ENCODE measurements at places on chromosomes 4 and X.

- DNase-seq: peak; percentile 51
These were observed 167.6 kb downstream of the ARHGAP10 start for GRCh38 chr4:147899512-147899911.

GRCh38 chrX:119669424-119670037 lies 23.4 kb downstream of the SEPTIN6 start:
- DNase-seq: no peak

- no peak for DNase-seq
These were observed 81.8 kb upstream of the TRPC5 start for GRCh38 chrX:112164420-112164819.

DNA sequence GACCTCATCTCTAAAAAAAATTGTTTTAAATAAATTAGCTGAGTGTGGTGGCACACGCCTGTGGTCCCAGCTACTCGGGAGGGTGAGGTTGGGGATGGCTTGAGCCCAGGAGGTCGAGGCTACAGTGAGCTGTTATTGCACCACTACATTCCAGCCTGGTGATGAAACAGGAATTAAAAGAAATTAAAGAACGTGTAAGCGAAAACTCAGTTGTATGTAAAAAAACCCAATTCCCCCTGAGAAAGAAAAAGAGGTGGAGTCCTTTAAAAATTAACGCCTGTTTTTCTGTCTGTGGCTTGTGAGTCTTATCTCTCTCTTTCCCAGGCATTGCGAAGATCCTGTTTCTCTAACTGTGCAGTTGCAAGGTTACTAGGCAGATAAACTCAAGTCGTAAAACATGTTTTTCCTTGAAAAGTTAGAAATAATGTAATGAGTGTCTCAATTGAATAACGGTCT lies 22.1 kb downstream of the EPGN start:
- DNase-seq: no peak

- no peak for DNase-seq
These were observed 6.9 kb downstream of the CTBP1 start for GRCh38 chr4:1241936-1242505.

DNA sequence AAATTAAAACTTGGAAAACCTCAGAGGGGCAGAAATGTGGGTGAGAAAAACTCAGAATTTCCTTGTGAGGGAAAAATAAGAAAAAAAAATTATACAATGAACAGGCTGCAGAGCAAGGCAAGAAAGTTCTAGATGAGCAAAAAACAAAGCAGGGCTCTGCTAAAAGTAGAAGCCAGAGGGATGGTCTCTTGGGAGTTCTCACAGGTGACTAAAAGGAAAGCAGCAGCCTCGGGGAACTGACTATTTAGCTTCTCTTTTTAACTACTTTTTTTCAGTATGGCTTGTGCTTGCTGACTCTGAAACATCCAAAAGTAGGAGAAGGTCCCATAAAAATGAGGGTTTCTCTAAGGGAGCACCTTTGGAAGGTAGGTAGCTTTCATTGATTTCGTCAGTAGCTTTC lies 36.4 kb downstream of the PCDH19 start:
- DNase-seq: no peak

- DNase-seq: peak; percentile 11
These were observed 568 bp downstream of the NIPAL1 start for GRCh38 chr4:48017108-48017571.

GRCh38 chr4:113744667-113745240 lies 16.8 kb downstream of the CAMK2D start:
- no peak for DNase-seq

DNA sequence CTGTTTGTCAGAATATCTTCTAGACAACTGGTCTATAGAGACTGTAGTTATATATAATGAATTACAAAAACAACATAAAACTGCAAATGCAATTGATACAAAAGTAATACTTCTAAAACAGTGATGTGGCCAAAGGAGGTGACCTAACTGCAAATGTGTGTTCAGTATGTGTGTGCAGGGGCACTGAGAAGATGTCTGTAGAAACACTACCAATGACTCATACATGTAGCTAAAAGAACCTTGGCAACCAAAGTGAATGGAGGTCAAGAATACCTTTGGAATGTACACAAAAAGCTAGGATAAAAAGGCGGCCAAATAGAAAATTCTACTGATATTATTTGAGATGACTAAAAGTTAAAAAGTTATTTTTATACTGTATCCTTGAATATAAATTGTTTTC lies 261.8 kb downstream of the CAMK2D start:
- DNase-seq: peak; percentile 61

DNA sequence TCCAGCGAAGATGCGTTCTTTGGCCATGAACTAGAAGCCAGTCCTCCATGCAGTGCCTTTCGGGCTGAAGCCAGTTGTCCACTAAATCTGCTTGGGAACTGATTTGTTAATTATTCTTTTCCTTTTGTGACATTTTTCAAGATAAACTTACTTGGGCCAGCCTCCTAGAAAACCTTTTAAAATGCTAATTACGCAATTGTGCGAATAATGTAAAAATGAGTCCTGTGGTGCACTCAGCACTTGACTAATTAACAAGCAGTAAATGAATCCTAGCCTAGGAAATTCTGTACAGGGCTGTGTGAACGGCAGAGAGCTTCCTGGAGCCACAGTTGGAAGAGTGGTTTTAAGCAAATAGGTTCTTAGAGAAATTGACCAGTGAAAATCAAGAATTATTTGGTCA lies 149.9 kb upstream of the SCML1 start:
- DNase-seq: no peak

DNA sequence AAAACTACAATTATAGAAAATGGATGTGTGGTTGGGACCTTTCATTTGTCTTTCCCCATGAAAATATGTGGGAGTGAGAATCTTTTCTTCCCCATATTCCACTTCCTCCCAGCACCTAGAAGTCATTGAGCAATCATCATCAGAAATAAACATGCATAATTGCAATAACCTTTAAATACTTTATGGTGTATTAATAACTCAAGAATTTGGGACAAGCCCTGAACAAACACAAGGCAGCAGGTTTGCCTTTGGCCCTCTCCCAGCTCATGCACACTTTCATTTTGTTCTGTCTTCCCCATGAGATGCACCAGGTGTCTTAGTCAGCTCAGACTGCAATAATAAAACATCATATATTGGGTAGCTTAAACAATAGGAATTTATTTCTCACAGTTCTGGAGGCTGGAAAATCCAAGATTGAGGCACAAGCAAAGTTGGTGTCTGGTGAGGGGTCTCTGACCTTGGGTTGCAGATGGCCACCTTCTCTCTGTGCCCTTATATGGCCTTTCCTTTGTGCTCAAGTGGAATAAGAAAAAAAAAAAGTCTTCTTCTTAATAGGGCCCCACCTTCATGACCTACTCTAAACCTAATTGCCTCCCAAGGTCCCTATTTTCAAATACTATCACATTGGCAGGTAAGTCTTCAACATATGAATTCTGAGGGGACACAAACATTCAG lies 34.7 kb upstream of the TMEM184C start:
- DNase-seq: no peak

DNA sequence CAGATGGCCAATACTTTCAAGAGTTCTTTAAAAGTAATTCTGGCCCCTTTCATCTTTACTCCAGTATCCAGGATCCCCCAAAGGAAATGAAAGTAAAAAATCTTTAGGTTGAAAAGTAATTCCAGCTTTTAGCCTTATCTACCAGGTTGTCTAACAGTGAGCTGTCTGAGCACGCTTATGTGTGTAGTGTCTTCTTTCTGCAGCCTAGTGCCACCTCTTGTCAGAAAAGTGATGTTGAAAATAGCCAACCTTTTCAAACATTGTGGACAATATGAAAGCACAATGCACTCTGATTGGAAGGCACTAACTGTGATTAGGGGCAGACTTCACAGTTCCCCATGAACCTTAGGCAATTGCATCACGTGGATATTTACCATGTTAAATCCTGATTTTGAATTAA lies 92.1 kb downstream of the RELL1 start:
- DNase-seq: no peak

DNA sequence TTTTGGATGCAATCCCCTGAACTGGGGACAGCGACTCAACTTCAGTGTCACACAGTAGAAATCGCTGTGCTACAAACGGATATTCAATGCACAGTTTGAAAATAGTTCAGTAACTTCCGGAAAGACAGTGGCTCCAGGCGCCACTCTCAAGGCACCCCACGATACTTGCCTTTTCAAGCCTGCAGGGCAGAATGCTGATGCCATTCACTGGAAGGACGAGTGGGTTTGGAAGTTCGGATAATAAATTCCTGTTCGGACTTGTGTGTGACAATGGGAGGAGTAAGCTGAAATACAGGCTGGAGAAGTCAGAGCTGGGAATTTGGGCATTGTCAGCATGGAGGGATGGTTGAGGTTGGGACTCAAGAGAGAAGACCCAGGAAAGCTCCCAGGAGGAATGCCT lies 64.3 kb upstream of the HELT start:
- DNase-seq: no peak

GRCh38 chrX:86148024-86148511 lies at the start of gene DACH2:
Gene DACH2, plus strand, starts transcription at chrX:86148451.
- peak; percentile 35 for DNase-seq

DNA sequence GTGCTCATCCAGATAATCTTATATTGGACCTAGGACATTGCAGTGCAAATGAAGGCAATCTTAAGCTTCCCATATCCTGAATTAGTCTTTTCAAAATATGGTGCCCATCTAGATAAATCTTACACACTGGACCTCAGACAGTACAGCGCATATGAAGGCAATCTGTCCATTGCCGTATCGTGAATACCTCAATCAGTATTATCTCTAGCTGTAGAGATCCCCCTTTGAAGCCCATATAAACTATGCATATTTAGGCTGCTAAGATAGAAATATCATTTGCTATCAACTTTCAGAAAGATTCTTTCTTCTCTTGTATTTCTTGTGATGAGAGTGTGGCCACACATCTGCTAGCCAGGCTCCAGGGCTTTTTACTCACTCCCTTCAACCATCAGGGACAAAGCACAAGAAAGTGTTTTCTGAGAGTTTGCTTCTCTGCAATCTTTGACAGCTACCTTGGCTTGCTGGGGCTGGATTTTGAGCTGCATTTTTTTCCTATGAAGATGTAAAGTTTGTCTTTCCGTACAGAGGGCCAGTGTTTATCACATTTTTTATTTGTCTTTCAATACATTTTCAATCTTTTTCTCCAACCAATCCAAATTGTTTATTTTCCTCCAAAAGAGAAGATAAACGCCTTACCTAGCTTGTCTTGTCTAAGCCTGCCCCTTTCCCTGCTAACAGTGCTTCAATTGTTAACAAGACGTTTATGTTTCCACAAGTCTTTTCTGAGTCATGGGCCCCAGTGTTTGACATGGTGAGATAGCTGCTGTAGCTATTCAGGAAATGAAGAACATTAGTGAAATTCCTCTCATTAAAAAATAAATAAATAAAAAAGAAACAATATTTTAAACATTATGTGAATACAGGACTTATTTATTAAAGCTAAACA lies 57.6 kb upstream of the FAT1 start:
- DNase-seq: no peak

DNA sequence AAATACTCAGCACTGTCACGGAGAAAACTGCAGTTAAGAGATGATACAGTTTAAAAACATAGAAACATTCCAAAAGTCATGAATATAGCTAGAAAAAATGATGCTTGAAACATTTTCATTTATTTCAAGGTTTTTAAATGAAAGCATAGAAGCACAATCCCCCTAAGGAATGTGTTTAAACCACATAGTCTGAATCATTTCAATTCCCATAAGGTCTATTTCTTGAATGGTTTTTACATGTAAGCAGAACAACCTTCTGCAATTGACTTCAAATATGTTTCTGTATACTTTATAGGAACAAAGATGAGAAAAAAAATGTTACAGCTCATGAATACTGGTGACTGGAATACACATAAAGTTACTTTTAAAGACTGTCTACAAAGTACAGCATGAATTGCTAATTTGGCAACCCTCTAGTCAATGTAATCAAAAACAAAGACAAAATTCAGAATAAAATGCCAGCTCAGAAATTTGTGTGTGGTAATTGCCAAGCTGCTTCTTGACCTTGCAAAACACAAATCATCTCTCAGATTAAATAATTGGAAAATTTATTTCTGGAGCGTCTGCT lies 886.4 kb upstream of the ADGRL3 start:
- DNase-seq: no peak

- DNase-seq: peak; percentile 46
These were observed 378 bp upstream of the RPS6KA6 start for GRCh38 chrX:84188320-84188834.

DNA sequence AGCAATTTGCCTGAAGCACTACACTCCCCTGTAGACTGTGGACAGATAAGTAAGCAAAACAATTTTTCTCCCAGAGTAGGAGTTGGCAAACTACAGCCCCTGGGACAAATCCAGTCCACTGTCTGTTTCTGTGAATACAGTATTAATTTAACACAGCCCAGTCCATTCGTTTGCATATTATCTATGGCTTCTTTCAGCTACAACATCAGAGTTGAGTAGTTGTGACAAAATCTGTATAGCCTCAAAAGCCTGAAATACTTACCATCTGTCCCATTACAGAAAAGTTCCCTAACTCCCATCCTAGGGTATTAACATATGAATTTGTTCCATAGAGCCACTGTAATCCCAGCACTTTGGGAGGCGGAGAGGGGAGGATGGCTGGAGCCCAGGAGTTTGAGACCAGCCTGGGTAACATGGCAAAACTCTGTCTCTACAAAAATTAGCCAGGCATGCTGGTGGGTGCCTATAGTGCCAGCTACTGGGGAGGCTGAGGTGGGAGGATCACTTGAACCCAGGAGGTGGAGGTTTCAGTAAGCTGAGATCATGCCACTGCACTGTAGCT lies 53.0 kb downstream of the AMELX start:
- DNase-seq: no peak

DNA sequence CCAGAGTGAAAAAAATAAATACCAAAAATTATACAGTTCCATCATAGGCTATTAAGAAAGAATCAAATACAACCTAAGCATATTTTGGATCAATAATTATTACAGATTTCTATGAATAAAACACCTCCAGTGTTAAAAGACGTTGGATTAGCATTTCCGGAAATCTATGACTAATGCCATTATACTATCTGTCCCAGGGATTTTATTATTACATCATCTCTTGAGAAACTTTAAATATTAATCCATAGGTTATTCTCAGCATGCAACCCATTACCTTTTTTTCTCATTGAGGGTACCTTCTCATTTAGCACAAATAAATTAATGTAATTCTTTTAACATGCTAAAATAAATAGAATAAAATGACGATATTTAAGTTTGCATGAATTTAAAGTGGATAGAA lies 44.6 kb downstream of the CXorf58 start:
- no peak for DNase-seq

GRCh38 chrX:1196436-1196835 lies 16.0 kb downstream of the CRLF2 start:
- no peak for DNase-seq

GRCh38 chrX:35023683-35024082 lies 81.1 kb downstream of the FAM47B start:
- DNase-seq: peak; percentile 12

GRCh38 chr4:73607375-73608033 lies 12.7 kb downstream of the RASSF6 start:
- no peak for DNase-seq

- no peak for DNase-seq
These were observed 558.2 kb upstream of the NDST4 start for GRCh38 chr4:115671581-115671980.

- no peak for DNase-seq
These were observed 93.4 kb downstream of the SLC10A7 start for GRCh38 chr4:146428298-146428697.

- no peak for DNase-seq
These were observed 16.4 kb downstream of the SORCS2 start for GRCh38 chr4:7208509-7209451.
